Activated CD4-positive, alpha-beta T cell treated with anti-CD3 and anti-CD28 coated beads for 1 hour (primary cell): ENCODE measurements at places on chromosomes 7 and 10.

- DNase-seq, result no peak
These were observed 9.4 kb upstream of the HPS1 start for GRCh38 chr10:98456043-98456570.

- DNase-seq, result no peak
These were observed 52.6 kb upstream of the HECTD2 start for GRCh38 chr10:91357497-91357896.

- no peak for DNase-seq
These were observed 229.5 kb downstream of the PTEN start for GRCh38 chr10:88092973-88093372.

GRCh38 chr10:88370713-88371112 lies 212.4 kb downstream of the RNLS start:
- DNase-seq, result no peak

- DNase-seq, result no peak
These were observed 44.8 kb upstream of the CPXM2 start for GRCh38 chr10:123936426-123936825.

DNA sequence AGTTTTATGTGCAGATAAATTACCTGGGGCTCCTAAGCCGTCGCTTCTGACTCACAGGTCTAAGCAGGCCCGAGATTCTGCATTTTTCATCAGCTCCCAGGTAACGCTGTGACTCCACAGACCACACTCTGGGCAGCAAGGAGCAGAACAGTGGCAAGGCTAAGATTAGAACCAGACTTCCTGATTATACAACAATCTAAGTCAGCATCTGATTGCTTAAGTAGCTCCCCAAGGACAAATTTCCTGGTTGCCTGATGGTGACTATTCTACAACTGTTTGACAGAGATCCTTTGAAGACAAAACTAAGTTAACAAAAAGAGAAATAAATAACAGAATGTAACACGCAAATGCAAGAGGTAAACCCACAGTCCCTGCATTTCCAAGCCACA lies 69.0 kb downstream of the CREB3L2 start:
- no peak for DNase-seq

DNA sequence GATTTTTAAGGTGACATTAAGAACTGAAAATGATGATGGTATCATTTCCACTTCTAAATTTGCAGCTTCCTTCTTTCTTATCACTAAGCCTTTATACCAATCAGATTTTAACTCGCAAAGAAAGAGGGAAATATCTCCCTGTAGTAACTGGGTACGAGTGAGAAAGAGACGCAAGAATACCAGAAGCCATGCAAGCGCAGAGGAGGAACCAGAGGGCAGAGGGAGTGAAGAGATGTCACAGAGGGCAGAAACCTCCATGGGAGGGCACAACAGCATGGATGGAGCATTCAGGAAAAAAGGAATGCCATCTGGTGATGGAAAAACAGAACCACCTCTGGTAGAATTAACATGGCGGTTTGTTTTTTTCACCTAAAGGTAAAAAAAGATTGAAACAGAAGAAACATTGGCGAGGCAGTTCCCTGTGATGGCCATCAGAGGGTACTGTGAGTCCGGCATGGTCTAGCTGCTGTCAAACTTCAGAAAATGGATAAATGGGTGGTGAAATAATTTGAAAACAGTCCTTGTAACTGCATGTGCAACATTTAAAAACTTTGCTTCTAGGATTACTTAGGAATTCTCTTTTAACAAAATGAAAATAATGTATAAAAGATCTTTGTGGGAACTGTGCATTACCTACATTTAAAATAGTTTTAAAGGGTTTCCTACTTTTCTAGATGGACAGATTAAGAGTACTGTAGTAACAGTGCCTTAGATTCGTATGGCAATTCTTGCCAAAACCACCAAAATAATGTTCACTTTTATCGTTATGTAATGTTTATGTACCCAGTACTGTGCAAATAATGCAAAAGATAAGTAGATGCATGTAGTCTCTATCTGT lies 91.8 kb downstream of the ARHGAP12 start:
- no peak for DNase-seq
